ENCODE measurements at places on chromosomes 1 and 21.

GRCh38 chr1:8394456-8395321, 76.8 kb downstream of the SLC45A1 start:
- DNase-seq: no peak

GRCh38 chr21:14875704-14876523, 188.9 kb downstream of the NRIP1 start:
- DNase-seq: no peak

DNA sequence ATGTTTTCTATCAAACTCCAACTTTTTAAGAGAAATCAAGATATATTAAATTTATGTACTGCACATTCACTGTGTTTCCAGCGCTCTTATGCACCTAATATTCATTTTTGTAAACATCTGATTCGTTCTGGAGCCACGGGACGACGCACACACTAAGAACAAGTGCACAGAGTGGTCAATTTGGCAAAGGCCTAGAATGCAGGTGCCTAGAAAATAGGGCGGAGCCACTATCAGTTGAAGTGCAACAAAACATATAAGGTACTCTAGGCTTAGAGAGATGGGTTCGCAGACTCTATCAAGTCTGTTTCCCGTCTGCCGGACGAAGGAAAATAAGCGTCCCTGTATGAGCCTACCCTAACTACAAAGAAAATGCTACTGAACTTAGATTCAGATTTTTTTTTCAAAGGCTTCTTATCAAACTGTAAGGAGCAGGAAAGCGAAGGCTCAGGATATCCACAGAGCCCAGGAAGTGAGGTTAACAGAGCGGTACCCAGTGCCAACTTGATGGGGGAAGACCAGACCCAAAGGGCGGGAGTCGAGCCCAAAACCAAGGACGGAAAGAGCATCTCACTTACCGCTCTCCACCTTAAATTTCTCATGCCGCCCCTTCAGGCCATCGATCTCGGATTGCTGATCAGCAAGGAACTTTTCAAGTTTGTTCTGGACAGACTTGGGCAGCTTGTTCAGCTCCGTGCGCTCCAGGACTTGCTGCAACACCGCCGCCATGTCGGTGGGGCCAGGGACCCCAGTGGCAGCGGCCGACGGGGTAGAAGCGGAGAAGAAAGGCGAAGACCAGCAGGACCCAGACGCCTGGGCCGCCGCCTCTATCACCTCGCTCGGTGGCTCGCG, 526 bp downstream of the TPR start:
- DNase-seq: no peak

DNA sequence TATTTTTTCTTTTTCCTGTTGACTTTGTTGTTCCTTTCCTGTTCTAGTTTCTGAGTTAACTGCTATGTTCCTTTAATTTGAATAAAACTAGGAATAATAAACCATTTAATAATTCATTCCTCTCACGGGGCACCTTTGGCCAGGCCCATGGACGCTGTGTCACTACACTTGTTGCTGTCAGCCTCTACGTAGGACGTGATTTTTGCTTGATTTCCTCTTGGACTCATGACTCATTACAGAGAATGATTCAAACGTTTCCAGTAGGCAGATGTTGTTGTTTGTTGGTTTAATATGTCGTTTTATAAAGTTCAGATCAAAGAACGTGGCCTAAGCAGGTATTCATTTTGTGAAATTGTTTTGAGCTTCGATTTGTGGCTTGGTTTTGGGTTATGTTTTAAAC, 9.1 kb upstream of the SLC19A1 start:
- DNase-seq: no peak

- DNase-seq: no peak
Observed at GRCh38 chr1:113987259-113987658, 8.0 kb downstream of the OLFML3 start.

GRCh38 chr1:175675017-175675416, 68.4 kb downstream of the TNR start:
- DNase-seq: no peak

Data from chondrocyte (in vitro differentiated cells).